GM03348 (cell line): ENCODE measurements at places on chromosomes 1 and 21.

GRCh38 chr1:34754964-34755637, at the start of gene GJB5:
GJB5 (plus strand) TSS chr1:34755047; CDS start chr1:34757331, 2,284 bp downstream.
- no peak for DNase-seq

DNA sequence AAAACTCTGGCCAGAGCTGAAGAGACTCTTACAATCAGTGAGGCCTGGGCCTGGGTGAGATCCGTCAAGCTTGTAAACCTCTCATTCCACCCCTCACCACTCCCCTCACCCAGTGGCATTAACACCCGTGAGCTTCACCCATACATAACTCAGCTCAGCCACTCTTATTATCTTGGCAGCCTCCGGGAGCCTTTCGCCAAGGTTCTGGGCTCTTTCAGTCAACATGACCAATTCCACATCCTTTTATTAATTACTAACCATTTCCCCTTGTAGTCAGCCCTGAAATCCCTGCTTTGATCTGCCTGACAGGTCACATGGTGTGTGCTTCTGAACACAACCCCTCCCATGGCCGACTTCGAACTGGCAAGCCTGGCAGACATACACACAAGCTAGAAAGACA, 134.8 kb downstream of the SETD4 start:
- DNase-seq = no peak

- DNase-seq = no peak
Measured at GRCh38 chr21:35438643-35439404, 389.7 kb upstream of the RUNX1 start.

GRCh38 chr21:15809065-15809464, 79.3 kb downstream of the USP25 start:
- no peak for DNase-seq

- no peak for DNase-seq
Measured at GRCh38 chr1:87230501-87230900, 98.2 kb upstream of the LMO4 start.

DNA sequence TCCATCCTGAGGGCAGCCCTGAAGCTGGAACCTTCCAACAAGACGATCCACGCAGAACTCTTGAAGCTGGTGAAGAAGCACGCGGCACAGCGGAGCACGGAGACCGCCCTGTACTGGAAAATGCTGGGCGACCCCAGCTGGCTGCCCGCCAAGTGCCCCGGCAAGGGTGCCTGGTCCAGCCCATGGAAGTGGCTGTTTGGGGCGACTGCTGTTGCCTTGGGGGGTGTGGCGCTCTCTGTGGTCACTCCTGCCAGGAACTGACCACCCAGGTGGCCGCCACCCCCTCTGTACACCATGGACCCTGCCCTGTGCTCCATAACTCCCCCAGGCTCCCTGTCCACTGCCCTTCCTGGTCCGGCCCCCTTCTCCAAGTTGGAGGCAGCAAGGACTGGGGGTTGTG, 90.8 kb downstream of the PPP1R12B start:
- DNase-seq = no peak

DNA sequence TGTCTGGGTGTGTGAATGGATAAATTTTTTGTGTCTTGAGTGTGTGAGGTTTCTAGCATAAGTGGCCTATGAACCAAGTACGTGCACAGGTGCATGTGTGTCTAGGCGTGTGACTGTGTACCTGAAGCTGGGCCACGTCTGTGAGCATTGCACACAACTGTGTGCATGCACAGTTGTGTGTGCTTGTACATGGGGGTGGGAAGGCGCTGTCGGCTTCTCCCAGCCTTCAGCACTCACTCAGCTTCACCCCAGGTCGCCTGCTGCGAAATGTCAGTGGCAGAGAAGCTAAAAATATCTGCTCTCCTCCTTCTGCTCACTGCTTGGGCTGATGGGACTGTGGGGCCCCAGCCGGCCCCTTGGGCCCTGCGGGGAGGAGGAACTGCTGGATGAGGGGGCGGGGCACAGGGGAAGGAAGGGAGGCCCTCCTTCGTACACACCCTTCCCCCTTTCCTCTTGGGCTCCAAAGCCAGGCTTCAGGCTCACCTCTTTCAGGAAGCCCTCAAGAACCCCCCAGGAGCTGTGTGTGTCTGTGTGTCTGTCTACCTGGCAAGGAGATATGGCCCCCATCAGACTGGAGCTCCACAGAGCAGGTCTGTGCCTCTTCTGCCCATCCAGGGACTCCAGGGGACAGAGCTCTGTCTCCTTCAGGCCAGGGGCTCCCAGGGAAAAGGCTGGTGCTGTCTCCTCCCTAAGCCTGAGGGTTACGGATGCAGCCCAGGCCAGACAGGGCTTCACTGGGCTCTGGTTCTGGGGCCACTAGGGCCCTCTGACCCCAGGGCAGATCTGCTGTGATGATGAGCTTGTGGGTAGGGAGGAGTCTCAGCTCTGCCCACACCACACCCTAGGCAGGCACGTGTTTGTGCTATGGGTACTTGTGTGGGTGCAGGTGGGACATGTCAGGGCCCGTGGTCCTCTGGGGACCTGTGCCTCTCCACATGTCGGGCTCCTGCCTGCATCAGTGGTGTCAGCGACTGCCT, 35.6 kb upstream of the WASF2 start:
- peak; percentile 73 for DNase-seq
